ENCODE measurements at places on chromosomes 11 and 22. TPM values are rescaled to one million over a fixed set of nuclear protein-coding genes. Genes with fewer than 3 reads are reported as not detected.

Gene GRIA4
- 2.8 TPM for total RNA-seq

Gene MUC6
- total RNA-seq, result 215 TPM

Gene SEPTIN5
- total RNA-seq, result 18.2 TPM

Gene LRP4
- 29.2 TPM for total RNA-seq

Gene RFPL1
- not detected for total RNA-seq

Gene KRTAP5-7
- total RNA-seq, result not detected

Gene SEC14L2
- total RNA-seq, result not detected

Gene ACRV1
- not detected for total RNA-seq

Gene ADAMTS8
- 24.1 TPM for total RNA-seq

Gene TRIM49
- total RNA-seq, result not detected

Gene ATF4
- total RNA-seq, result 370 TPM

Gene FAM111B
- total RNA-seq, result 1.4 TPM

Gene TAF1D
- total RNA-seq, result 68.3 TPM

Gene INS
- total RNA-seq, result not detected

Gene CSNK2A3
- total RNA-seq, result 1.2 TPM

Gene KCNJ4
- not detected for total RNA-seq

Gene C11orf87
- not detected for total RNA-seq

Gene CPT1A
- 103 TPM for total RNA-seq

Gene SUSD2
- total RNA-seq, result 0.58 TPM

Gene SAA2
- 60.7 TPM for total RNA-seq

Gene DCDC1
- total RNA-seq, result not detected

Gene PRDM11
- total RNA-seq, result 16.2 TPM

Gene ART1
- not detected for total RNA-seq

Gene RIMBP3B
- not detected for total RNA-seq

Gene NPTXR
- total RNA-seq, result 15.9 TPM

Gene GPHA2
- total RNA-seq, result not detected

Gene OR4C12
- not detected for total RNA-seq

Gene CD59
- total RNA-seq, result 6.4 TPM

Gene PANX3
- not detected for total RNA-seq

Gene SEC14L6
- total RNA-seq, result not detected

Gene CD248
- 13.4 TPM for total RNA-seq

Gene ARHGAP8
- total RNA-seq, result 7.8 TPM

Gene IFITM10
- not detected for total RNA-seq

Gene SLC22A12
- not detected for total RNA-seq

Gene LMO1
- total RNA-seq, result not detected

Gene OR52R1
- total RNA-seq, result not detected

Gene GAB4
- not detected for total RNA-seq

Gene TANGO2
- total RNA-seq, result 33.9 TPM

Gene NNMT
- 35.1 TPM for total RNA-seq

Gene MGAT3
- total RNA-seq, result 3.9 TPM

Gene C11orf86
- total RNA-seq, result not detected

Gene CCDC87
- total RNA-seq, result not detected

Gene CHRM1
- not detected for total RNA-seq

Gene TIMP3
- total RNA-seq, result 103 TPM

Gene DBX1
- not detected for total RNA-seq

Gene KCNE3
- total RNA-seq, result 4.3 TPM

Gene CHRNA10
- 0.18 TPM for total RNA-seq

Gene OR5D18
- not detected for total RNA-seq

Gene TRIM51
- not detected for total RNA-seq

Gene PRR33
- total RNA-seq, result not detected

Gene ZBTB16
- 137 TPM for total RNA-seq

Gene MCHR1
- not detected for total RNA-seq
